ENCODE measurements at places on chromosomes 7 and 10. TPM values are rescaled to one million over a fixed set of nuclear protein-coding genes. Genes with fewer than 3 reads are reported as not detected.
A peak's percentile ranks its signal among the peaks of the same experiment; 100 is the strongest.

The ITGA8 gene
- total RNA-seq = 17.5 TPM

DNA sequence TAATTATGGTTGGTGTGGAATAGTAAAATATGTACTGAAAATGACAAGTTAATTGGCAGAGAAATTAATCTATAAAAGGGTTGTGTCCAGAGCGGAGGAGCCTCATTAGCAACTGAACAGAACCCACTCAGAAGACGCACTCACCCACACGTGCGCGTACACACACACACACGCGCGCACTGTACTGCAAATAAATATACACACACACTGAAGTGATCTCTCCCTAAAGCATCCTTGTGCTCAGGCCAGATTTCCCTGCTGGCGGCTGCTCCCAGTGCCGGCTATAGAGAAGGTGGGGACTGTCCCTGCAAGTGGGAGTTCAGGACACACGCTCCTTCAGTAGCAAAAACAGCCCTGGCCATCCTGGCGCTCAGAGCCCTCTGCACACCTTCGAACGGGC, 85.2 kb downstream of the CHST15 start:
- no peak for DNase-seq

GRCh38 chr7:131021460-131021859, 287.5 kb upstream of the KLF14 start:
- no peak for DNase-seq

GRCh38 chr10:88523739-88524400, 59.2 kb downstream of the RNLS start:
- DNase-seq = no peak

- no peak for DNase-seq
Measured at GRCh38 chr10:46528171-46528671, 28.2 kb downstream of the GPRIN2 start.

GRCh38 chr10:94358480-94358879, 4.3 kb downstream of the NOC3L start:
- DNase-seq = no peak

GRCh38 chr7:120168066-120168465, 104.9 kb upstream of the KCND2 start:
- DNase-seq = peak; percentile 11

The DNA2 gene
- total RNA-seq = 8.9 TPM

The OPN1SW gene
- not detected for total RNA-seq

DNA sequence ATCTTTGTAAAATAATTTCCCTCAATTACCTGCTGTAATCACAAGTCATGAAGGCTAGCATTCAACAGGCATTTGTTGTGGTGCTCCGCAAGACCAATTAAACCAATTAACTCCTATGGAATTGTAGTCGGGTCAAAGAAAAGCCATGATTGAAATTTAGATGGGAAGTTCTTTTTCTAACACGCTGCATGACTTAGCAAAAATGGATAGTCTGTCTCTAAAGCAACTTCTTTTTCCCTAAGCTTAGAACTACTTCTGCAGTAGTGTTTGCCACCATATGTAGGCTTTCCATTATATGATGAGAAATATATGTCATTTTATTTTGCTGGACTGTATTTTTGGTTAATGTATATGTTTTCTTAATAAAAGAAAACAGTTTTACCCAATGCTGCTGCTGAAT, 119.1 kb downstream of the TSPAN12 start:
- DNase-seq = no peak

DNA sequence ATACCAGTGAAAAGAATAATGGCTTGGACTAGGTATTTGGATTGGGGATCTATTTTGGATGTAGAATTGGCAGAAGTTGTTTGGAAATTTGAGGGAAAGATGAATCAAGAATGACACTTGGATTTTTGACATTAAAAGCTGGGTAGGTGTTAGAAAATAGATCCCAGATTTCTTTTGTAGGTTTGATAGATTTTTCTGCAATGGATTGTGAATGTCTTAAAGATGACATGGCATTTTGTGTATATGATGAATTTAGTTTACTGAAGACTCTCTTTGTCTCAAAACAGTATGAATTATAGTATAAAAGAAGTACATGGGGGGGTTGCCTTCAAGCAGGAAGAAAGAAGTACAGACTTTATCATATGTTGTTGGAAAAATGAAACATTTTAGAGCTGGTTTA, 75.8 kb downstream of the MPLKIP start:
- no peak for DNase-seq

The CHN2 gene
- total RNA-seq = 9.1 TPM

The IQUB gene
- total RNA-seq = 0.49 TPM
